D721Med (cell line): ENCODE measurements at places on chromosomes 12 and 14.

DNA sequence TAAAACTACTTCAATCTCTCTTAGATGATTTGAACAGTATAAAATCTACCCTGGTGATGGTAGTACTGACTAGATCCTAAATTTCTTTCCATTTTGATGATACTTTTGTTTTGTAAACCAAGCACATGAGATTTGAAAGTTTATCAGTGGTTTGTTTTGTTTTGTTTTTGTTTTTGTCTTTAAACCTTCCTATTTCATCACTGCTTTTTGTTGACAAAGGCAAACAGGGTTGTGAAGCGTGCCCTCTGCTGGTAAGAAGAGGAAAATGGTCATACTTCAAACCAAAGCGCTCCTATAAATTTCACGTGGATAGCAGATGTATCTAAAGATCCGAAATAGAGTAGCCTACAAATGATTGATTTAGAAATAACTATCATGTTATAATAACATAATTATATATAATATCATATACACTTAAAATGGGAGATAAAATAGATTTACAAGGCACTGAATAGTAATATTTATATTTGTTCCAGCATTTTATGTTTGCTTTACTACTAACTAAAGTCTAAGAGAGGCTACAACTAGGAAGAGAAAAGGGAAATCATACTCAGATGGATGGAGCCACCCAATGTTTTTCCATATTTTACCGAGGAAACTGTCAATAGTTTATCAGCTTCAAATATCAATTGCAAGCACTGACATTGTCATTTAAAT lies 254.0 kb upstream of the USP15 start:
- no peak for DNase-seq

- DNase-seq = no peak
Observed at GRCh38 chr12:105235281-105235731, 668 bp downstream of the APPL2 start.

GRCh38 chr12:67988601-67989021 lies 636 bp upstream of the IFNG-AS1 start:
- DNase-seq = no peak

GRCh38 chr12:84270470-84271140 lies 642.0 kb downstream of the SLC6A15 start:
- DNase-seq = no peak

GRCh38 chr14:90300611-90301047 lies 31.1 kb downstream of the NRDE2 start:
- no peak for DNase-seq

GRCh38 chr12:6941782-6942181 lies 1.8 kb upstream of the RNU7-1 start:
- no peak for DNase-seq

DNA sequence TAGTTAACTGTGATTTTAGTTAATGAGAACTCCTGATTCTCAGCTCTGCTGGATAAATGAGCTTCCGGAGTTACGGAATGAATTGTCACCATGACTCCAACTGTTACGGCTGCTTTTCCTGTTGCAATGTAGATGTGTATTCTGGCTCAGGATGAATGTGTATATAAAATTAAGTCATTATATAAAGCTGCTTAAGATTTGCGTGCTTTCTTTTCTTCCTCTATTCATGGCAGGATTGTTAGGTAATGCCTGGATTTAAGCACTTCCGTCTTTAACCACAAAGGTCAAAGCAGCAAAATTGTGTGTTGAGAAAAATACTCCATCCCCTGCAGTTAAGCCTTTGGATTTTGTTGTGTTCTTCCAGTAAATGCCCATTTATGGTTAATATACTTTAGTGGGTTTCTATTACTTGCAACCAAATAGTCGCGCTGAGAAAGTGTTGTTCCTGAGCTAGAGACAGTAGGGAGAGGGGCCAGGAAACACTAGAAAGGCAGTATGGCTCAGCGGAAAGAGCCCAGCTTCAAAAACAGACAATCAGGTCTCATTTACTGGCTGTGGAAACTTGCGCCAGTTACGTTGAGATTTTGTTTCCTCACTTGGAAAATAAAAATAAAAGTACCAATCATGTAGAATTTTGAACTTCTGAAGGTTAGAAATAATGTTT lies 9.4 kb upstream of the CCDC175 start:
- no peak for DNase-seq

GRCh38 chr12:84805474-84805858 lies 107.1 kb downstream of the SLC6A15 start:
- DNase-seq = no peak

- DNase-seq = no peak
Observed at GRCh38 chr12:31477687-31478086, 113.2 kb downstream of the DENND5B start.

- DNase-seq = no peak
Observed at GRCh38 chr12:106717673-106718072, 56.8 kb upstream of the RIC8B start.

- DNase-seq = no peak
Observed at GRCh38 chr14:85247071-85247470, 282.9 kb upstream of the FLRT2 start.
